ENCODE measurements at places on chromosomes 4 and X.

DNA sequence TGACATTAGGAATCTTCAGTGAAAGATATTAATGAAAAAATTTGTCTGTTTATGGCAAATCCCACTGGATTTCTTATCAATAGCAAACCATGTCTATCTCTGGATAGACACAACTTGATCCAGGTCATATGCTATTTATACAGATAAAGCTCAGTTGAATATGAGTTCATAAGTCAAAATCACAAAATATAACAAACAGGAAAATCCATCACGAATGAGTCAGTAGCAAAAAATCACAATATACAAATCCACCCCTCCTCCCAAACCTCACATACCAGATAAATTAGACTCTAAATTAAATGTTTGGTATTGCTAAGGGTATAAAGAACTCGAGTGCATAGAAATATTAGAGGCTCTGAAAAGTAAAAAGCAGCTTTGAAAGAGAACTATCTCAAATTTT is 420.5 kb downstream of the TLL1 start:
- no peak for DNase-seq

DNA sequence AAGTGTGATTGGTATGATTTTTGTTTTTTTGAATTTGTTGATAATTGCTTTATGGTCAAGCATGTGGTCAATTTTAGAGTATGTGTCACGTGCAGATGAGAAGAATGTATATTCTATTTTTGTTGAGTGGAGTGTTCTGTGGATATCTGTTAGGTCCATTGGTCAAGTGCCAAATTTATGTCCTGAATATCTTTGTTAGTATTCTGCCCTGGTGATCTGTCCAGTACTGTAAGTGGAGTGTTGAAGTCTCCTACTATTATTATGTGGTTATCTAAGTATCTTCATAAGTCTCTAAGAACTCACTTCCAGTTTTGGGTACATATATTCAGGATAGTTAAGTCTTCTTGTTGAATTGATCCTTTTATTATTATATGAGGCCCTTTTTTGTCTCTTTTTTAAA is 372.9 kb upstream of the MAOA start:
- DNase-seq = no peak

DNA sequence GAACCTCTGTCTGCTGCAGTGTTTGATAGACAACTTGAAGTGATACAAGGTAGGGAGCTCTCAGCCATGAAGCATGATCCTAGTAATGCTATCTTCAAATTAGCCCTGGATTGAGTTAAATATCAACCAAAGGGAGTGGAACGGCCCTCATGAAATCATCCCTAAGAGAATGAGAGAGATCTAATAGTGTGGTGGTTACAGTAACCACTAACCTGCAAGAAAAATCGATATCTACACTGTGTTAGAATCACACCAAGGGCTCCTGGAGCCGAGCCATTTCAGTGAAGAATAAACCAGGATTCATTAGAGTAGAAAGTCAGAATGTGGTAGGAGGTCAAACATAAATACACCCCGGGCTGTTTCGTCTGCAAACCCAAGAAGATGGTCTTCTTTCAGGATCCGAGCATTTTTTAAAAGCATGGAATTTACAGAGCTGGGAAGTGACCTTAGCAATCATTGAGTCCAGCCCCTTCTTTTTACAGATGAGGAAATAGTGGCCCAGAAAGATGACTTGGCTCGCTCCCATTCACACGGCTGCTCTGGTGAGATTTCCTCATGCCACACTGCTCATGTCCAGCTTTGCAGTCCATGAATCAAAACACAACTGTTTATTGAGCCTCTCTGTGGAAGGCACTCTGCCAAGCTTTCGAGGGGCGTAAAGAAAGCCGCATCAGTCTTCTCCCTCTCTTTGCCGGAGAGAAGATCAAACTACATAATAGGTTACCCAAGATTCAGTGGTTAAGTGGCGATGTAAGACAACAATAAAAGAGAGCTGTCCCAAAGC is 5.5 kb upstream of the DCTD start:
- DNase-seq = peak; percentile 41

GRCh38 chr4:37258221-37258620 is 13.7 kb downstream of the NWD2 start:
- no peak for DNase-seq

GRCh38 chr4:67770422-67770821 is 16.2 kb upstream of the GNRHR start:
- no peak for DNase-seq

GRCh38 chr4:114398410-114398809 is 200.2 kb upstream of the UGT8 start:
- DNase-seq = no peak

DNA sequence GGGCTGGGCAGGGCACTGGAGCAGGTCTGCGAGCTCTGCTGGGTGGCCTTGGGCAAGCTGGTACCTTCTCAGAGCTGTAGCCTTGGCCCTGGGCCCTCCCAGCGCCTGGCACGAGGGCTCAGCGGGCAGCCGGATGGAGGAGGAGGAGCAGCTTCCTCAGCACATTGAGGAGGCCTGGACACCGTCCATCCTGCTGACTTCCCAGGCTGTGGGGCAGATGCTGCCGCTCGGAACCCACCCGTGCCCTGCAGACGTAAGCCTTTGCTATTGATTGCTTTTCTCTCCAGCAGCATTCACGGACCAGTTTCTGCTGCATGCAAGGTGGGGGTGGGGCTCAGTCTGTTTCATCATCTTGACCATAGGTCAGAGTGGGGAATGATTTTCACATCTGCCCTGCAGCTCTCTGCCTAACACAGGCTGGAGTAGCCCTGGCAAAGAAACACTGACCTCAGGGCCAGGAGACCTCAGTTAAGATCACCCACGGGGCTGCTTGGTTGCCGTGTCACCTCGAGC is 80.7 kb upstream of the PSAPL1 start:
- DNase-seq = no peak

GRCh38 chrX:133482056-133482952 is 67.0 kb upstream of the GPC4 start:
- DNase-seq = no peak

GRCh38 chr4:39763714-39764572 is 66.0 kb downstream of the UBE2K start:
- DNase-seq = no peak

GRCh38 chr4:89657931-89658700 is 178.8 kb downstream of the SNCA start:
- no peak for DNase-seq

DNA sequence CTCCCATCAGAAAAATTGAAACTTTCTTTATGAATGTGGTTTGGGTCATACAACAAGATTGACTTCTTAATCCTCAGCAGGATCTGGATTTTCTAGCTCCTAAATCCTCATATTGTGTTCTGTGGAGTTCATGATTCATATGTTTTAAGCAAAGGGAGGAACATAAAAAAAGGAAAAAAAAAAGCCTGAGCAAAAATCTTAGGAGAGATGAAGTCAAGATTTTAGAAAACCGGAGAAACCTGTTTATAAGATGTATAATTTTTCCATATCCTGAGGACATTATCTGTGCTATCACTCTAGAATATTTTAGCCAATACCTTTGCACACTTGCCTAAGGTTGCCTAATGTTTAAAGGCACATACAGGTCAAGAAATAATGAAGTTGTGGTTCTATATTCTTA is 7.0 kb upstream of the EREG start:
- DNase-seq = no peak

DNA sequence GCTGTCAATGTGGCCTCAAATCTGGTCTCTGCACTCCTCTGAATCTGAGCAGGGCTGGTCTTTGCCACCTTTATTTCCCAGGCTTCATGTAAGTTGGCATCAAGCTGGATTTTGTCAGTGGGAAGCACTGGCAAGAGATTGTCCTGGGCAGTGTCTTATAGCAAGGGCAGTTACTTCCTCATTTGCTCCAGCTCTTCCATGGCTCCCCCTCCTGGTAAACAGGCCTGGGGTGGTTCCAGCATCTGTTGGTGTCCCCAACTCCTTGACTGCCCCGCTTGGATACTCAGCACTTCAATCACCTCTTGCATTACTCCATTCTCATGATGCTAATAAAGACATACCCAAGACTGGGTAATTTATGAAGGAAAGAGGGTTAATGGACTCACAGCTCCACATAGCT is 15.0 kb upstream of the REST start:
- no peak for DNase-seq

DNA sequence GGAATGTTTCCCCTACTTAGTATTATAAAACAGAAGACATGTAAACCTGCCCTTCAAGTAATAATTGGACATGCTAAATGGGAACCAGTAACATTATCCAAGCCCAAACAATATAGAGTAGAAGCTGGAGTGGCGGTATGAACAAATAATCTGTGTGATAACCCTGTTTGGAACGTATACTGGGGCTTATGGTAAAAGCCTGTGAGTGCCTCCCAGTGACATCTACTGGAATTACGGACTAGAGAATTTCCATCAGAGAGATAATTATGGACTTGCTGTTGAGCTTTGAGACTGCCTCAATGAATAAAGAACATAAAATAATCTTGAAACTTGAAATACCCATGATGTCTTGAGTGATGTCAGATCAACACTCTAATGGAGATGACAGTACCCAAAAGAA is 406.3 kb upstream of the GRIA3 start:
- no peak for DNase-seq

DNA sequence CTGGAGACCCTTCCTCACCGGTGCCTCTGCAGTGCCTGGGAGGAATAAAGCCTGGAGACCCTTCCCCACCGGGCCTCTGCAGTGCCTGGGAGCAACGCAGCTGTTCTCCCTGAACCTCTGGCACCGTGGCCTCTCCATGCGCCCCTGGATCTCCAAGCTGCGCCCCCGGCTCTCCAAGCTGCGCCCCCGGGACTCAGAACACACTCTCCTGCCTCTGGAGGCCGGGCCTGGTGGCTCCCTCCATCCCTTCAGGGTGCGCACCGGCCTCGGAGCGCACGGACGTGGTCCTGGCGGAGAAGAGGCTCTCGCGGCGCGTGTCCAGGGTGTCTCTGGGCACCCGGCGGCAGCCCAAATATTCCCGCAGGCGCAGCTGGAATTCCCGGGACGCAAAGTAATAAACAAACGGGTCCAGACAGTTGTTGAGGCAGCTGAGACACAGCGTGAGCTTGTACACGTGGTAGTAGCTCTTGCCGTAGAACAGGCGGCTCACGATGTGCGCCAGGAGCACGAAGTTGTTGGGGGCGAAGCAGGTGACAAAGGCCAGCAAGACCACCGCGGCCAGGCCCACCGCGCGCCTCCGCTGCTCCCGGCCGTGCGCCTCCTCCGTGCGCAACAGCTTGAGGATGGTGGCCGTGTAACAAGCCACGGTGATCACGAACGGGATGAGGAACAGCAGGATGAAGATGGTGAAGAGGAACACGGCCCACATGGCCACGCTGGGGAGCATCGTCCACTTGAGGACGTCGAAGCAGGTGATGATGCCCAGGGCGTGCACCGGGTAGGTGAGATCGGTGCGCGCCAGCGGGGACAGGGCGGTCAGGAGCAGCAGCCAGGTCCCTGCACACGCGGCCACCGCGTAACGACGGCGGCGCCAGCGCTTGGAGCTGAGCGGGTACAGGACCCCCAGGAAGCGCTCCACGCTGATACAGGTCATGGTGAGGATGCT is 12.8 kb upstream of the ASMTL start:
- DNase-seq = no peak

DNA sequence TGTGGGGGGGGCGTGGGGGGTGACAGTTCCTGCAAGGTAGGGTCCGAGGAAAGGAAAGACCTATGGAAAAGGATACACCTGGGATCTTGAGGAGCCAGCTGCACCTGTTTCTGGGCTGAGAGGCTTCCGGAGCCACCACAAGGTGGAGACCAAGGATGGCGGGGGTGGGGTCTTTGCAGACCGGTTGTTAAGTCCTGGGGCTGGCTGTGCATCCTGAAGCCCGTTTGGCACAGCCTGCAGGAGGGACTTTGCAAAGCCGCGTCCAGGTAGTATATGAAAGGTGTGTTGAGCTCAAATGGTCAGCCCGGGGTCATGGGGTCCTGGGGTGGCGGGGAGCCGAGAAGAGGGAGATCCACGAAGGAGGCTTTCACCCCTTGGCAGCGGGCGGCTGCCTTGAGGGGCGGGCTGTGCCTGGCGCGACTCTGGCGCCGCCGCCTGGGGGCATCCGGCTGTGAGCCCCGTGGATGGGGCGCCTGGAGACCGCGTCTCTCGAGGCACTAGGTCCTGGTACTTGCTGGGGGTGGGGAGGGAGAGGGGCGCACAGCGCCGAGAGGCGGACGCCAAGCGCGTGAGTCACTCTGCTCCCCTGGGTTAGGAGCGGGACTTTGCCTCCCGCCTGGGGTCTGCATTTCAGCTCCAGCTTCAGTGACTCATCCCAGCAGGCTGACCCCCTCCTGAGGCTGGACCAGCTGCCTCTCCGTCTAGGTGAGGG is 58.2 kb upstream of the DYNLT3 start:
- no peak for DNase-seq

DNA sequence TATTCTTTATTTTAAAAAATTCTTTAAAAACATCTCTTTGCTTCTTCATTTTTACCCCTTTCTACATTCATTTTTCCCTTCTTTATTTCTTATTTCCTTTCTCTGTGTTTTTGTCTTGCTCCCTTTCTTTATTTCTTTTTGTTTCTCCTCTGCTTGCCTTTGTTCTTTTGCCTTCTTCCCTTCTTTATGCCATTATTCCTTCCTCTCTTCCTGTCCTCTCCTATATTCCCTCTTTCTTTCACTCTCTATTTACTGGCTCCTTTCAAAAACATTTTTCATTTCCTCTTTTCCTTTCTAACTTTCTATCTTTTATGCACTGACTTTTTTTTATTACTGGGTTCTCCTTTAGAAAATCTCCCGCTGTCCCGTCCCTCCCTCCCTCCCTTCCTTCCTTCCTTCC is 102.2 kb downstream of the RBMX2 start:
- no peak for DNase-seq

- DNase-seq = no peak
Observed at GRCh38 chrX:41108007-41108406, 22.8 kb downstream of the USP9X start.

DNA sequence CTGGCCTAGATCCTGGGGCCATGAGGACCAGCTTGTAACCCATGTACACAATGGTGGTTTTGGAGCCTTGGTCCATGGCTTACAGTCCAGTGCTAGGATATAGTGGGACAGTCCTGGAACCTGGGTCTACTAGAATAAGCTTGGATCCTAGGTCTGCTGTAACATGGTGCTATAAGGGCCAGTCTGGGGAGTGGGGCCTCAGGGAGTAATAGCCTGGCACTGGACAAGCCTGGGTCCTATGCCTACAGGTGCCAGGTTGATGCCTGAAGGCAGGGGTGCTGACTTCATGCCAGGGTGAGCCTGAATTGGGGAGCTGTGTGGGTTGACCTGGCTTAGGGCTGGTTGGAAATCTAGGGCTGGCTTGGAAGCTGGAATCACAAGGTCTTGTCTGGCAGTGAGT is 756.3 kb upstream of the ADGRL3 start:
- DNase-seq = no peak

- DNase-seq = no peak
Observed at GRCh38 chr4:29319663-29320340, 1400.4 kb upstream of the PCDH7 start.

- DNase-seq = peak; percentile 15
Observed at GRCh38 chrX:20265726-20266681, 705 bp downstream of the RPS6KA3 start.

DNA sequence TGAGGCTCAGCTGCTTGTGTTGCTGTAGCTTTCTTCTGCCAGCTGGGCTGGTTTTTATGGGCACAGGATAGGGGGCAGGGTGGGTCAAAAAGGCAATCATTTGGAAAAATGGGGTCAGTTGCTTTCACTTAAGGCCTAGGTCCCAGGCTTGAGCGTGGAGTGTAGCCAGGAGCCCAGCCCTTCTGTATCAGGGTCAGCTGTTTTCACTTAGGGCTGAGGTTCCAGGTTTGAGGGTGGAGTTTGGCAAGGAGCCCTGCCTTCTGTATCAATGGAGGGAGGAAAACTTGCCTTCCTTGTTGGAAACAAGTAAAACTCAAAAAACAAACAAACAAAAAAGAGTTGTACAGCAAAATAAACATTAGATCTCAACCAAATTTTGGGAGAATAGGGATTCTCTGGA is 37.0 kb upstream of the UGT8 start:
- no peak for DNase-seq

Data from caudate nucleus (tissue), 63 donors.